Astrocyte of the spinal cord (primary cell): ENCODE measurements at places on chromosomes 1 and 21.

DNA sequence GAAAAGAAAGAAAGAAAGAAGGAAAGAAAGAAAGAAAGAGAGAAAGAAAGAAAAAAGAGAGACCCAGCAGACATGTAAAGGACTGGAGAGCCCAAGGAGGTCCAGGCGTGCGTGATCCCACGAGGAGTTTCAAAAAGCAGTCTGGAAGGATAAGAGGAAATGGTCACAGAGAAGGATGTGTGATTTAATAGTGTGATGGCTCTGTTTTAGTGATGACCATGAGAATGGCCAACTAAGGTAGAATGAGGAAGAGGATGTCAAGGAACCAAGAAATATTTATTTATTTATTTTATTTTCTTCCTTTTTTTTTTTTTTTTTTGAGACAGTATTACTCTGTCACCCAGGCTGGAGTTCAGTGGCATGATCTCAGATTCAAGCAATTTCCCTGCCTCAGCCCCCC is 25.5 kb downstream of the PTGS2 start:
- no peak for DNase-seq

- DNase-seq = no peak
These were observed 49.7 kb downstream of the PBX1 start for GRCh38 chr1:164608651-164609057.

GRCh38 chr1:32138965-32139364 is 31.1 kb downstream of the KPNA6 start:
- peak; percentile 53 for DNase-seq

GRCh38 chr21:31162827-31163226 is 124.6 kb upstream of the KRTAP19-8 start:
- DNase-seq = peak; percentile 70

DNA sequence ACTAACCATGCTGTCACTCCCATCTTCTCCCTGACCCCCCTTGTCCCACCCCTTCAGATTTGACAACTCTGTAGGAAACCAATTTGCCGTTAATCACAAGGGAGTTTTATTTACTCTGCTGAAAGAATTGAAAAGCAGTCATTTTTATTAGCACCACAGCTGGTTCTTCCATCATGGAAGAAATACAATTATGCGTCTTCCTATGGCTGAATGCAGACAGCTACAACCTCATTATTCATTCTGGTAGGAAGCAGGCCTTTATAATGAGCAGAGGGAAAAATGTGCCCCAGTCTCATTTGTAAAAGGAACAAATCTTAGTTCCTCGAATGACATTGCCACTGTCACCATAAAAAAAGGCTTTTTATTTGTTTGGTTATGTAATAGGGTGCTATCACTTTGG is 35.2 kb downstream of the JUN start:
- DNase-seq = no peak

DNA sequence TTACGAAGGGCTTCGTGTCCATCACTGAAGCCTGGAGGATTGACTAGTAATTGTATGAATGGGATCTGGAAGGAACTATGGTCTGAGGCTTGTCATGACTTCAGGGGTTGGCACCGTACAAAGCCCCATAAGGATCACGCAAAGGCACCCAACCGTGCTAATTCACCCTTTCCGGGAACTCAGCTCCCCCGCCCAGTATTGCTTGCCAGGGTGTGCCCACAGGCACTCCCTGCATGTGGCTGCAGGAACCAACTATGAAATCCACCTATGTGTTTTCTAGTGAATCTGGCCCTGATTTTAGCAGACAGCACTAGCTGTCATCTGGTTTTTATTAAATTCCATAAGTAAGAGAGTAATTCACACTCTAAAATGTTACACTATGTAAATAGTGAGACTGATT is 139.2 kb downstream of the TM2D1 start:
- no peak for DNase-seq

DNA sequence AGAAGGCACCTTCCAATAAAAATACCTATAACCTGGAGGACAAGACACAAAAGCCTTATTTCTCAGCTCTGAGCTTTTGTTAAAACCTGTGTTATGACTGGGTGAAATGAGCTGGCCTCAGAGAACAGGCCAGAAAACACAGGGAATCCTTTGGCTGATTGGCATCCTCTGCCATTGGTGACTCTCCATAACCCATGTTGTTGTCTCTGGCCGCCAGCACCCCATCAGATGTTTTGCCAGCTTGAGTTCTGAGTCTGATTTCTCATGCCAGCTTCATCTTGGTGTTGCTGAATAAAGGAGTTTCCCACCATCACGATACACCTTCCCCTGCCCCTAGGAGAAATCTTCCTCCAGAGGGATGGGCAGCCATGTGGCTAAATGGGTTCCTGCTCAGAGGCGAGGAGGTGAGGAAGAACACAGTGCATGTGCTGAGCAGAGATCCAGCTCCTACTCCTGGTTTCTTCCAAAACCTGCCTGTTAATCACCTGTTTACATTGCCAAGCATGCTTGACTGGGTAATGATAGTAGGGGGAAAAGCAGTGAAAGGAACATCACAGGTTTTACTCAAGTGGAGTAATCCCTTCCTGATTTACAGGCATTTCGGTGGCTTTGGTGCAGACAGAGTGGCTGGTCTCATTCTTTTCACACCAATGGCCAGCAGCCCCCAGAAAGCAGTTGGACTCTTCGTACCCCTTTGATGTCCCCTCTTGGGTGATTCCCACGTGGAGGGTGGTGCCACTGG is 109.8 kb downstream of the ROR1 start:
- no peak for DNase-seq

- DNase-seq = no peak
These were observed 3.0 kb upstream of the TNFRSF4 start for GRCh38 chr1:1216770-1217620.

GRCh38 chr1:21665711-21666575 is 3.2 kb downstream of the RAP1GAP start:
- DNase-seq = no peak

DNA sequence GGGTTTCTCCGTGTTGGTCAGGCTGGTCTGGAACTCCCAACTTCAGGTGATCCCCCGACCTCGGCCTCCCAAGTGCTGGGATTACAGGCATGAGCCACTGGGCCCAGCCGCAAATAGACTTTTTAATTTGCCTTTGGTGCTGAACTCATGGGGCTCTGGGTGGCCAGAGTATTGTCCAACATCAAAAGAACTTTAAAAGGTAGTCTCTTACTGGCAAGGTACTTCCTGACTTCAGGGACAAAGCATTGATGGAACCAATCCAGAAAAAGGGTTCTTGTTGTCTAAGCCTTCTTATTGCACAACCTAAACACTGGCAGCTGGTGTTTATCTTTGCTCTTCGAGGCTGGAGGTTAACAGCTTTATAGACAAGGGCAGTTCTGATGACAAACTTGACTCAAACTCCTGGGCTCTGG is 3.8 kb upstream of the KTI12 start:
- DNase-seq = no peak

DNA sequence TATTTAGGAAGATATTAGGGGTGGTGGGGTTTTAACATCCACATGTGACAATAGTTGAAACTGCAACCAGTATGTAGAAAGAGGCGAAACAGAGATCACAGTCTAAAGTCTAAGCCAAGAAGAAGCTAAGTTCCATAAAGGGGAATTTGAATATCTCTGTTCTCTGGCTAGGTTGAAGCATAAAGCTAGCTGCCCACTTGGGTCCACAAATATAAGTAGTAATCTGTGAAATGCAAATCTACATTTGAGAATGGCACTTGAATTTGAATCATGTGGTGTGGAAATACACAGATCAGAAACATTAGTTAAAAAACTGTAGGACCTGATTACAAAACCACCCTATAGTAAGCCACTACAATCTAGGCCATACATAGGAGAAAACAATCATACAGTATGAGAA is 602.1 kb downstream of the LMO4 start:
- no peak for DNase-seq

GRCh38 chr1:203046984-203047630 is 20.8 kb downstream of the PPFIA4 start:
- peak; percentile 59 for DNase-seq

DNA sequence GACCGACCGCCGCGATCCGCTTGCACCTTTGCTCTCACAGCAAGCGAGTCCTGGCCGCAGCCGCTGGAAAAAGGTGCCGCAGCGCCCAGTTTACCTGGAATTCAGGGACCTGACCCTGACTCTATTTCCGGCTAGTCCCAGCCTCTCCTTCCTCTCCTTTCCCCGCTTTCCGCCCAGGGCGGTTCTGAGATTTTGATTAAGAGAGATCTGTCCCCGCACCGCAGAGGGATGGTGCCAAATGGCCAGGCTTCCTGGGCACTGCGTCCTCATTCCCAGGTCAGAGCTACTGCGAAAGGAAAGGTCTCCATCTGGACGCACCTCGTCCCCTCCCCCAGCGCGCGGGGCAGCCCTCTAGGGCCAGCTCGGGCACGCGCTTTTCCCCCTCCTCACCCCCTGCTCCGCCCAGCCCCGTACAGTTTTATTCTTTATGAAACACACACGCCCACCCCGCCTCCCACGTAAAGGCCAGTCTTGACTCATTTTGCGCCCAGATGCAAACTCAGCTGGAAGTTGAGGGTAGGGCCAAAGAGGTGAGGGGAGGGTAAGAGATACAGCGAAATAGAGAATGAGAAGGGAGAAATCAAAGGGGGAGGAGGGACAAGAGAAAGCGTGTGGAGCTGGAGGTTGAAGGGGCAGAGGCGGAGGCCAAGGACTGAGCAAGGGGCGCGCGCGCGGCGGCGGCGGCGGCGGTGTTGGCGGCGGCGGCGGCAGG is 411.8 kb upstream of the ESRRG start:
- peak; percentile 10 for DNase-seq

GRCh38 chr1:210347112-210347511 is 18.4 kb downstream of the HHAT start:
- DNase-seq = peak; percentile 22

DNA sequence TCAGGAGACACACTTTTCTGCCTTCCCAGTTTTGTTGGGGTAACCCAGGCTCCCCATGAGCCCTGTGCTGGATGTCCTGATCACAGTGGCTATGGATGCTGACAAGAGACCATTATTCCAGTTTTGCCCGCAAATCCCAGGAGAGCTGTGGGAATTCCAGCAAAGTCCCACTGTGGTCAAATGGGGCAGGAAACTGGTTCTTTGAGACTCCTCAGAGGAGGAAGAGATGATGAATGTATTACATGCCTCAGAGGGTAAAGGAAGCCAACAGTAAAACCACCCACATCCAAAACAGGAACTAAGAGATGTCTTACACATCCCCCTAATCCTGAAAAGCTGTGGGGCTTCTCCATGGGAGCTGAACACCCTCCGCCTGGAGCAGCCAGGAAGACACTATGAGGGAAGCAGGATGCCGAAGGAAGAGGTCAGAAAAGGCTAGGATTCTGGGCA is 12.8 kb upstream of the MPZL1 start:
- DNase-seq = no peak

DNA sequence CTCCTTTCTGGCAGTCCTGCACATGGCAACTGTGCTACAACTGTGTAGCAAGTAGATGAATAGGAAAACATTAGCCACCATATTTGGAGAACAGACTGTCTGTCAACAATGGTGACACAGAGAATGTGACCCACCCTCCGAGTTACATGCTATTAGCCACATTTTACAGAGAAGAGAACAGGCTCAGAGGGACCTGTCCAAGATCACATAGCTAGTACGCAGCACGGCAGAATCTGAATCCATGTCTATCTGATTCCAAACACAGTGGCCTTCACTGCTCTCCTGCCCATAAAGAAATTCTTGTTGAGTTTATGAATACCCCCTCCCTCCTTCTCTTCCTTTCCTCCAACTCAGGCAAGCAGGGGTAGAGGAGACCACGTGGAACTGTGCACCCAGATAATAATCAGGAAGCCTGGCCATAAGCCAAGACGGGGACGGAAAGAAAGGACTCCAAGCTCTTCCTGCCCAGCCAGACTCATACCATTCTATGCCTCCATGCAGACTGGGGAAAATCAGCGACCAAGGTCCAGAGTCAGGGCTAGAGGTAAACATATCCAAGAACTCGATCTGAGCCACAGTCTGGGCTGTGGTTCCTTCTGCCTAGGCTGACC is 78.8 kb downstream of the TRABD2B start:
- no peak for DNase-seq

DNA sequence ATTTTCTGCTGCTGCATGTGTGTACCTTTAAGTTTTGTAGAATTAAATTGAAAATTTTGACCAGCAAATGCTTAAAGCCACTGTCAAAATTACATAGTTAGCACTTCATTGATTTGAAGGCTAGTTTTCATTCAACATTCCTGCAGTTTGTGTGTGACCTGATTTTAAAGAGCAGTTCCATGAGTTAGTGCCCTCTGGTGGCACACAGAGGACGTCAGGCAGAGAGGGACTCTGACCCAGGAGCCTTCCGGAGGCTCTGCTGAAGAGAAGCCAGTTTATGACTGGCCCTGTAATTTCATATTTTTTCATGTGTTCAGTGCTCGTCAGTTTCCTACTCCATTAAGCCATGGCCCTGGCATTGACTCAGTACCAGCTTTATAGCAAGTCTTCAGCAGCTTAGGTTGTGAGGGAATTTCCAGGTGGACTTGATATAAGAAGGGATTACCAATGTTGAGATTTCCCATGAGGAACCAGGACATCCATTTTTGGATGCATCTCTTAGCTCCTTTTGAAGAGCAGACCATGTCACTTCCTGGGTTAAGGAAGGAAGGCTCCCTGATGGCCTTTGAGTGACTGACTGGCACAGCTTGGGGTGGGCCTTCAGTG is 104.7 kb downstream of the CAMTA1 start:
- DNase-seq = peak; percentile 66

GRCh38 chr1:213724640-213725536 is 262.9 kb upstream of the PROX1 start:
- DNase-seq = peak; percentile 17

- peak; percentile 17 for DNase-seq
These were observed 14.3 kb upstream of the LSM10 start for GRCh38 chr1:36411674-36412648.

DNA sequence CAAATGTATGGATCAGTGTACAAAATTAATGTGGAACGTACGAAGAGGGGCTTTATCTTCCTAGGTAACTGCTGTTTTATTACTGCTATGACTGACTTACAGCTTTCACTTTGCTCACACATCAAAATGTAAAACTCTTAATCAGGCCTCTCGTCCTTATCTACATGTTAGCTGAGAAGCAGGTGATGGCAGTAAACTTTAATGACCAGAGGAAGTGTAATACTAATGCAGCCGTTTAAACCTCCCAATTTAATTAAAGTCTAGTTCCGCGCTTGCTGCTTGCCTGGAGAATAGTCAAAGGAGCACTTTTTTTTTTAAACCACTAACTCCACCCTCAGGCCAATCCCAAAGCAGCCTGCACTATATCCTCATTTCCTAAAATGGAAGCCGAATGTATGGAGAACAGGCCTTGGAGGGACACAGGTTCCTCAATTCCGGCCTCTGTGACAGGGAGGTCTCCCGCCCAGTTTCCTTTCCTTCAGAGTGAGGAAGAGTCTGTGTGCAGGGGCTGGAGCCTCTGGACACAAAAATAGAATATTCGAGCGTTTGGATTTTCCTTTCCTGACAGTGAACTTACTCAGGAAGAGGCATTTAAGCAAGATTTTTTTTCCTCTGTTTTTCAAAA is 36.7 kb upstream of the RASAL2 start:
- DNase-seq = peak; percentile 25
